ENCODE measurements at places on chromosomes 13 and 19. TPM values are rescaled to one million over a fixed set of nuclear protein-coding genes. Genes with fewer than 3 reads are reported as not detected.

- DNase-seq: no peak
- no peaks in the 10 kb centered on the region for H3K4me1 ChIP-seq
- no peaks in the 10 kb centered on the region for H3K27me3 ChIP-seq
- H3K27ac ChIP-seq: no peak overlapping the region
- H3K4me3 ChIP-seq: no peak overlapping the region
These were observed 137.3 kb upstream of the PCDH9 start for GRCh38 chr13:67367399-67367798.

- no peak for DNase-seq
- no peaks in the 10 kb centered on the region for H3K27me3 ChIP-seq
- no peaks in the 10 kb centered on the region for H3K4me1 ChIP-seq
- H3K36me3 ChIP-seq: no peaks in the 10 kb centered on the region
These were observed 53.4 kb downstream of the GPC6 start for GRCh38 chr13:93279982-93280381.

The FCHO1 gene
- total RNA-seq: 6.2 TPM

The PEX11G gene
- not detected for total RNA-seq

The LGI4 gene
- 37.3 TPM for total RNA-seq

The SIGLEC8 gene
- total RNA-seq: 0.38 TPM

- peaks cover 25% of the 10 kb centered on the region for H3K4me1 ChIP-seq
- no peaks in the 10 kb centered on the region for H3K36me3 ChIP-seq
- H3K27ac ChIP-seq: peak overlapping the region; percentile 77
- H3K27me3 ChIP-seq: no peaks in the 10 kb centered on the region
These were observed 28.9 kb downstream of the AP2S1 start for GRCh38 chr19:46821512-46822409.

DNA sequence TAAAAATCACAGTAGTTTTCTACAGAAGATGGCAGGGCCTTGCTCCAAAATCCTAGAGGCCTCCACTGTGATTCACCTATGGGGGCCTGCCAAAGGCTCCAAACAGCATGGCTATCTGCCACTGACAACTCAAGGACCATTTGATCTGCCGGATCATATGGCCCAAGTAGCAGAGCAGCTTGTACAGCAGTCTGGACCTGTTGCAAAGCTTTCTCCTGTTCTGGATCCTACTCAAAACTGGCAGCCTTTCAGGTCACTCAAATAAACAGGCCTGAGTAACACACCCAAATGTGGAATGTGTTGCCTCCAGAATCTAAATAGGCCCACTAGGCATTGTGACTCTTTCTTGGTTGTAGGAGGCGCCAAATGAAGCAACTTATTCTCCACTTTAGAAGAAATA is 1049.3 kb downstream of the PCDH9 start:
- H3K36me3 ChIP-seq: no peaks in the 10 kb centered on the region
- DNase-seq: no peak
- H3K27ac ChIP-seq: no peak overlapping the region
- H3K27me3 ChIP-seq: no peaks in the 10 kb centered on the region
- no peak overlapping the region for H3K4me3 ChIP-seq

Data from Peyer's patch (tissue), 4 donors.